ELR (cell line): ENCODE measurements at places on chromosomes 4 and X.

DNA sequence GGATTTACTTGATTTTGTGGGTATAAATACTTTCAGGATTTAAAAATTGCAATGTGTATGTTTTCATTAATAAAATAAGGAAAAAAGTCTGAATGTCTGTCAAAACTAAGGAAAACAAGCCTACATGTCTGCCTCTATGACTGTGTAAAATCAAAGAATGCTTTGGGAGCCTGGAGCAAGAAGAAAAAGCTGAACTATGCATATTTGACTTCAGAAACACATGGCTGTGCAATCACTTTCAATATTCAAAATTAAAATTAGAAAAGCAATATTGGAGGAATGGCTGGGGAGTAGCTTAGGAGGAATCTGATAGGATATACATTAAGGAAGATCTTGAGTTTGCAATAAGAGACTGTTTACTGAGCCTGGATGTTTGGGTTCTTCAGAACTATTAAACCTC lies 147.1 kb downstream of the ADAM29 start:
- no peak for DNase-seq

DNA sequence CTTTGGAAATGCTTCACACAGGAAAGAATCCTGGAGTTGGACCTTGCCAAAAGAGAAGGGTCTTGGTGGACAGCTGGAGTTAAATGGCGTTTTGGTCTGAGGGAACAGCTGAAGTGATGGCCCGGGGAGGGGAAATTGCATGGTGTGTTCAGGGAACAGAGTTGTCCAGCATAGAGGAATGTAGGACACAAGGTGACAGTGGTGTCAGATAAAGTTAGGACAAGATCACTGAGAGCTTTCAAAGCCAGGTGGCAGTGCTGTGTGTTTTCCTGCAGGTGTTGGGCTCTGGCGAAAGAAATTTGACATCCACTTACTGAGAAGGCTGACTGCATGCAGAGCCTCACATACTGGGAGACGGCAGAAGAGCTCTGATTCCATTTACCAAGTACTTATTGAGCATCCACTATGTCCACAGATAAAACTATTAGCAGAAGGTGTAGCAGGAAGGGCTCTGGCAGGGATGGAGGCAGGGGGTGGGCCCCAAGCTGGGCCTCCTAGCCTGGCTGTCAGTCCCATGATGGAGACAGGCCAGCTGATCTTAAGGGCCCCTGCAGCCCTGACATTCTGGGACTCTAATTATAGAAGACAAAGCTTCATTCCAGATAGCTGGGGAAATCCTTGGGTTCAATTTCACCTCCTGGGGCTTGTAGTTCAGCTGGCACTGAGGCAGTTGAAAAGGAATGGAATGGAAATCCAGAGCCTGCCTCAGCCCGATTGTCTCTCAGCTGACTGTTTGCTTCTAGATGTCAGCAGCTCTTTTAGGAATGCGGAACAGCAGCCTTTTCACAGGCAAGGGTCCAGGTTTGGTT lies 150.2 kb upstream of the MAMLD1 start:
- DNase-seq = no peak

- no peak for DNase-seq
These were observed 149.2 kb upstream of the RAI2 start for GRCh38 chrX:18010253-18010652.

DNA sequence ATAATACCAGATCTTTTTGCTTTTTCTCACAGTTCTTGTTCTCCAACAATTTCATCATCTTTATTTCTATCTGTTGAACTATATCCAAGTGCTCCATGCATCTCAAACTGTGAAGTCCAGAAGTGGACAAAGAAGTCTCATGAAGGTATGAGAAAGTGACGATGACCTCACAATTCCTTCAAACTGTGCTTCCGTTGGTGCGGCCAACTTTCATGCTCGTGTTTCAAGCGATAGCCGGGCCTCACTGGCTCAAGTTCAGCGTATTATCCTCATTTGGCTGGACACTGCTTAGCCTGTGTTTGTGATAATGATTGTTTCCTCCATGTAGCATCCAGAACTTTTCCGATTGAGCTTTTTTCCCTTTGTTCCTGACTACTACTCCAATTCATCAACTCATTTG lies 143.1 kb downstream of the PALLD start:
- DNase-seq = no peak

- no peak for DNase-seq
These were observed 49.2 kb upstream of the TAB3 start for GRCh38 chrX:30938295-30938694.

DNA sequence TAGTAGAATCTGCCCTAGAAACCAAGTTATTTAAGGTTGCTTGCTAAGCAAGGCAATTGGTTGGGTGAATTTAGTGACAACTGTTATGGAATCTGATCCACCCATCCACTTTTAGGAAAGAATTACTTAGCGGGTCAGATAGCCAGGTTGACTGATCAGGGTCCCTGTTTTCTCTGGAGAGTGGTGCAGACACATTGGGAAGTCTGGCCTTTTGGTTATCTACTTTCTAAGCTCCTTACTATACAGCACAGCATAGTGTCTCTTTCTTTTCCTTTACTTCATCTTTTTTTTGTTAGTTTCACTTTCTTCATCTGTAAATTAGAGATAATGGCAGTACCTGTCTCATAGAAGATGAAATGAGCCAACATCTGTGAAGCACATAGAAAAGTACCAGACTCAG lies 7.4 kb downstream of the HERC3 start:
- DNase-seq = no peak
